Forelimb muscle (tissue), 1 donor: ENCODE measurements at places on chromosomes 16 and 17. TPM values are rescaled to one million over a fixed set of nuclear protein-coding genes. Genes with fewer than 3 reads are reported as not detected.

- DNase-seq: no peak
Measured at GRCh38 chr17:68352041-68352440, 60.7 kb downstream of the ARSG start.

GRCh38 chr16:60674241-60674640, 1362.0 kb downstream of the CDH8 start:
- DNase-seq: no peak

GRCh38 chr16:5668553-5668952, 571.0 kb upstream of the EEF2KMT start:
- DNase-seq: no peak

DNA sequence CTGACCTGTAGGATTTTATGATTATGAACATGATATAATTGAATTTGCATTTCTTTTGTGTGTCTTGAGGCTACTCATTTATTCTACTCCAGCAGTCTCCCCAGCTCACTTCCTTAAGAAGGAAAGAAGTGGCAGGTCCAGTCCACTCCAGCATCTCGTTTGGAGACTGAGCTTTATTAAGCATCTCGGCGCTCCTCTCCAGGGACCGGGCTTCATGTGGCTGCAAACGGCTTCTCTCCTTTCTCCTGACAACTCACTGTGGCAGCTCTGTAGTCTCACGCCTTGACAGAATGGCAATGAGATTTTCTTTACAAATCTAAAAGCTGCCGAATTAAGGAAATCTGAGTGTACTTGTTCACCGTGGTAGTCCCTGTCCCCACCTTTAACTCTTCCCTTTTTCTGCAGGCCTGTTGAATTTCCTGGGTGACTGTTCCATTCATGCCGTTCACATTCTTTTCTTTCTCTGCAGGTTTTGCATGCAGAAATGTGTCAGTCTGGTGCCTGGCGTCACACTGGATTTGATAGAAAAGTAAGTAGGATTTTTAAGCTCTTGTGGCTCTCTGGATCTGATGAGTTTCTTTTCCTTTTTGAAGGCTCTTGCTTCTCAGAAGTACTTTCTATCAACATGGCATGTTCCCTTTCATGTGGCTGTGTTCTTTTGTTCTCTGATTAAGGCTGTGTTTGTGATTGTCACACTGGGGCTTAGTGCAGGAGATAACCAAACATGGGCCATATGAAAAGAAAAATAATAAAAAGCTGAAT, 200.5 kb upstream of the CHMP6 start:
- no peak for DNase-seq

- DNase-seq: no peak
Measured at GRCh38 chr17:75996665-75997590, 3.7 kb upstream of the CDK3 start.

GRCh38 chr16:76837872-76838271, 353.1 kb upstream of the MON1B start:
- DNase-seq: no peak

- DNase-seq: no peak
Measured at GRCh38 chr16:3780570-3780969, 63.2 kb upstream of the TRAP1 start.

DNA sequence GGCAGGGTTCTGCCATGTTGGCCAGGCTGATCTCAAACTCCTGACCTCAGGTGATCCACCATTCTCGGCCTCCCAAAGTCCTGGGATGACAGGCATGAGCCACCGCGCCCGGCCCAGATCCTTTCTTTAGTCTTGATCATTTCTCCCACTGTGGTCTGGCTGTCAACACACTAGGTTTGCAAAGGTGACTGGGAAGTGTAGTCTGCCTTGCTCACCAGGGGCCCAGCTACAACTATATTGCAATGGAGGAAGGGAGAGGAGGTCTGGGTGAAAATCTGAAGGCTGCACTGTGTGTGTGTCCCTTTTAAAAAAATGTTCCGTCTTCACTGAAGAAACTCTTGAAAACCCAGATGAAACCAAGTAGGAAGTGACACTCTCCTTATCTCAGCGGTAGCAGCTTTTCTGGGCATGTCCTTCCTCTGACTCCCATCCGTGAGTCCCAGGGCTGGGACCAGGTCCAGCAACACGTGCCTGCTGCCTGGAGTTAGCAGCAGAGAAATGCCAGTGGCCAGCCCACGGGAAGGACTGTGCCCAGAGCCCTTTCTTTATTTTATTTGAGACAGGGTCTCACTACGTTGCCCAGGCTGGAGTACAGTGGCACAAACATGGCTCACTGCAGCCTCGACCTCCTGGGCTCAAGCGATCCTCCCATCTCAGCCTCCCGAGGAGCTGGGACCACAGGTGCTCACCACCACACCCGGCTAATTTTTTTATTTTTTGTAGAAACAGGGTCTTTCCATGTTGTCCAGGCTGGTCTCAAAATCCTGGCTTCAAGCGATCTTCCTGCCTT, 17.8 kb upstream of the KIF19 start:
- DNase-seq: no peak

- no peak for DNase-seq
Measured at GRCh38 chr16:85090873-85091521, 21.3 kb downstream of the CIBAR2 start.

- no peak for DNase-seq
Measured at GRCh38 chr17:50424996-50425681, 879 bp upstream of the ACSF2 start.

- no peak for DNase-seq
Measured at GRCh38 chr17:57927048-57927723, 28.0 kb downstream of the CUEDC1 start.

DNA sequence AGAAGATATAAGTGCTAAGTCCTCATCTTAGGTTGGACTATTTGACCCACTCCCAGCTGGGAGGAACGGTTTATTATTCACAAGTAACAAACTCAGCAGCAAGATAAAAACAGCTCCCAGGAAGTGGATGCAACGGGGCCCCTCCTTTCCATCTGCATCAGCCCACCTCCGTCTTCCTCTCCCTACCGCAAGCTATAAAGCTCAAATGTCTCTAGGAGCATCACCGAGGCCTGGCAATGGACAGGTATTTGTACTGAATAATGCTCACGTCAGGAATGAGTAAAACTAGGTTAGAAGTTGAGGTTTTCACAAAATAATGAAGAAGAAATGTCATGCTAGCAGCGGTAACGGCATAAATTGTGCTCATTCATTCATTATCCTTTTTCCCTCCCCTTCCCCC, 408.7 kb upstream of the PSMD7 start:
- DNase-seq: no peak

GRCh38 chr17:82754297-82755208, 2.7 kb downstream of the TBCD start:
- DNase-seq: no peak

GRCh38 chr17:79478051-79478461, 132.8 kb downstream of the RBFOX3 start:
- DNase-seq: no peak

The ZNF469 gene
- polyA plus RNA-seq: 4.9 TPM

The KIAA0513 gene
- 2.3 TPM for polyA plus RNA-seq

The SLC5A10 gene
- polyA plus RNA-seq: 0.16 TPM

The SNAI3 gene
- 7.9 TPM for polyA plus RNA-seq

The HCRT gene
- not detected for polyA plus RNA-seq

The XAF1 gene
- polyA plus RNA-seq: 10.0 TPM
